Ecto neural progenitor cell (in vitro differentiated cells): ENCODE measurements at places on chromosomes 1 and 21.

GRCh38 chr1:15008783-15009729 lies 144.5 kb upstream of the TMEM51 start:
- no peak for DNase-seq

DNA sequence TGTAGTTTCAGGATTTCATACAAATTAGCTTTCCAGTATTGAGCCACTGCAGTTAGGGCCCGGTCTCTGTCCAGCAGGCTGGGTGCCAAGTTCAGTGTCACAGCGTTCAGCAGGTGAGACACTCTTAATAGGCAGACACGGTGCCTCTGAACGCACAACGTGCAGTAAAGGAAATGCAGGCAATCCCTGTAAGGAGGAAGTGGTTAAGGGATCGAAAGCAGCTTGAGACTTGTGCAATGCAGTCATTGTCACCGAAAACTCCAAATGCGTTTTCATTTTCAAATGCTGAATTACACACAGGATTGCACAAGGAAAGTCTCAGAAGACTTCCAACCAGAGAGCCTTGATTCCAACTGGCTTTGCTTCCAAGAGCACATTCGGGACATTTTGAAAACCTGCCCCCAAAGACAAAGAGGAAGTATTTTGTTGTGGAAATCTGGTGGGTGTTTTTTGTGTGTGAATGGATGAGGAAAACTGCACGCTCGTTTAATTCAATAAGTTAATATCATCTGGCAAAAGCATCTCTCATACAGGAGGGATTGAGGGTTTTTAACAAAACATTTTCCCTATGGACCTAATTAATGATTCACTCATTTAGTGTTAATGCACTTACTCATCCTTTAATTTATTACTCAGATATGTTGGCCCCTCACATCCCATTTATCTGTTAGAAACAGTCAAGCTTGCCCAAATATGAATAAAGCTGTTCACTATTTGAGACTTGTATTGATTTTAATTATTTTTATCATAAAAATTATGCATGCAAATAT lies 61.6 kb downstream of the PTGS2 start:
- DNase-seq = no peak

DNA sequence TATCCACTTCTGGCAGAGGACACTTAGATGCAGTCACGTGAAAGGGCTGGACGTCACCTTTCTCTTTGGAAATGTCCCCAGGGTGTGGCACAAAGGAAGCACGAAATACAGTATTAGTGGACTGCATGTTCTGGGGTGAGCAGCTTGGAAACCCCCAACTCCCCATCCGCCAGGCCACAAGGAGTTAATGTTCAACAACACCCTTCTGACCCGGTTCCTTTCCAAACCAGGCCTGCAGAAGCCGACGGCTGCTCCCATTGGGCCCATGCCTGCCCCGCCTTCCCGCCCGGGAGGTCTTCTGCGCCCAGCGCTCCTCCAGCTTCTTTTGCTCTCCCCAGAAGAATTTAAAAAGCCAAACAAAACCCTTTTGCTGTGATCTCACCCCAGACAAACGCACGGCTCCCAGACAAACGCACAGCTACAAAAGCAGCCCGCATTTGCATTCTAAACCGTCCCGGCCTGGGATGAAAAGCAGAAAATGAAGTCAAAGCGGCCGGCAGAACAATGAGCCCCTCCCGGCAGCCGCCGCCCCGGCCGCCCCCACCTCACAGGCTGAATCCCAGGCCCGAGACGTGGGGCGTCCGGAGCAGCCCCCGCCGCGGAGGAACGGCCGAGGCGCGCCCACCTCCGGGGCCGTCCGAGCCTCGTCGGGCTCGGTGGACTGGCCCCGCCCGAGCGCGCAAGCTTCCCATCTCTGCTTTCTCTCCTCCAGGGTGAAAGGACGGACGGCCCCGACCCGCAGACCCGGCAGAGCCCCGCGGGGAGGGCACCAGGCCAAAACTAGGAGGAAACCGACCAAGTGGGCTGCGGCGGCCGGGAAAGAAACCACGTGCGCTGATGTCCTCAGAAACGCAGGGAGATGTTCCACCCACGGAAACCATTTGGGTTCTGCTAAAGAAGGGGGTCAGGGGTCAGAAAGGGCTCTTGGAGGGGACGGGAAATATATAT lies 101.9 kb downstream of the PLPP3 start:
- peak; percentile 77 for DNase-seq

DNA sequence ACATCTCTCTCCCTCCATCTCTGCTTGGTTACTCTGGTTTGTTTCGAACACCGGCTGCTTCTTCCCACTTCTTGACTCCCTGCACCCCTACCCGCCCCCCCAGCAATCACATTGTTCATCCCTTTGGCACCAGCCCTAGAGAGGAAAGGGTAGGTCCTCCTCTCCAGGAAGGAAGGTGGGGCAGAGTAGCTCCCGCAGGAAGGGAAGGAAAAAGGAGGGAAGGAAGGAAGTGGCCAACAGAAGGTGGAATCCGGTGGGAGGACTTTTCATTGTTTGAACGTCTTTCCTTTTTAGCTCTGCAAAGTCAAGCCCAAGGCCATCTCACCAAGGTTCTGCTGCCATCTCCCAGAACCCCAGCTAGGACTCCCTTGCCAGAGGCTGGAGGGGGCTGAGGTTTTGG lies 18.0 kb downstream of the IER5 start:
- no peak for DNase-seq

- no peak for DNase-seq
Measured at GRCh38 chr21:40373761-40374160, 473.2 kb downstream of the DSCAM start.

DNA sequence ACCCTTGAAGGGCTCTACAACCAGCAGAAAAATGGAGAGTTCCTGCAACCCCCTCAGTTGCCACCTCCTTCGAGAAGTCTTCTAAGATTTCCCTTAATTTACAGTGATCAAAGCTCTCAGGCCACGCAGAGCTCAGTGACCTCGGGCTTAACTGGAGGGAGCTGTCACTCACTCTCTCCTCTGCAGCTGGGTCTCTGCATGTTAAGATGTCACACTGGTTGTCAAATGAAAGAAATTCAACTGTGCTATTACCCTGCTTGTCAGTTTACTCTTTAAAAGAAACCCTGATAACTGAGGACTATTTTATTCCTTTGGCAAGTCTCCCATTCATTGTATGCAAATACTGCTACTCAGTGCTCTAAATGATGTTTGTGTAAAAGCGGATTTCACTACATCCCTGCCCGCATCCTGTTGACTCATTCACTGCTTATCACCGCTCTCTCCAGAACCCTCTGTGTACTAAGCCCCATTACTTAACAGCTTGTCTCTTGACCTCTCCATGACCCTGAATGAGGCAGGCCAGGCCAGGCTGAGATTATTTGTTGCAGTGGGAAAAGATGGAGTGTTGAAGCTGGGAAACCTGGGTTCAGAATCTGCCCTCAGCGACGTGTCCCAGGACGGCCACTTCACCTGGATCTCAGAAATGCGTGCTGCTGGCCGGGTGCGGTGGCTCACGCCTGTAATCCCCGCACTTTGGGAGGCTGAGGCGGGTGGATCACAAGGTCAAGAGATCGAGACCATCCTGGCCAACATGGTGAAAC lies 13.7 kb downstream of the DHRS3 start:
- no peak for DNase-seq

DNA sequence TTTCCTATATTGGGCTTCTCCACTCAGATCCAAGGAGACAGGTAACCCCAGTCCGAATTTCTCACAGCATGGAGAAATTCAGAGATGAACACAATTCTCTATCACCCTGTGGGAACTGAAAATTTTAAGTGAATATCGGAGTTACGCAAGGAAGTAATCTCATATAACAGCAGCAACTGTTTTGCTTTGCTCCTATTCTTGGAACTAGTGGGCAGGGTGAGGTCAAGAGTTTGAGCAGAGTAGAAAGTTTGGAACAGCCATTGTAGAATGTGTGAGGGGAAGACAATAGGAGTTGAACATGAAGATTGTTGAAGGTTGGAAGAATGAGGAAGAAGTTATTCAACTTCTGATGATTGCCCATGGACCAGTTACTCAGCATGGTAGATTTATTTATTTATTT lies 24.3 kb upstream of the SLC35D1 start:
- DNase-seq = no peak

DNA sequence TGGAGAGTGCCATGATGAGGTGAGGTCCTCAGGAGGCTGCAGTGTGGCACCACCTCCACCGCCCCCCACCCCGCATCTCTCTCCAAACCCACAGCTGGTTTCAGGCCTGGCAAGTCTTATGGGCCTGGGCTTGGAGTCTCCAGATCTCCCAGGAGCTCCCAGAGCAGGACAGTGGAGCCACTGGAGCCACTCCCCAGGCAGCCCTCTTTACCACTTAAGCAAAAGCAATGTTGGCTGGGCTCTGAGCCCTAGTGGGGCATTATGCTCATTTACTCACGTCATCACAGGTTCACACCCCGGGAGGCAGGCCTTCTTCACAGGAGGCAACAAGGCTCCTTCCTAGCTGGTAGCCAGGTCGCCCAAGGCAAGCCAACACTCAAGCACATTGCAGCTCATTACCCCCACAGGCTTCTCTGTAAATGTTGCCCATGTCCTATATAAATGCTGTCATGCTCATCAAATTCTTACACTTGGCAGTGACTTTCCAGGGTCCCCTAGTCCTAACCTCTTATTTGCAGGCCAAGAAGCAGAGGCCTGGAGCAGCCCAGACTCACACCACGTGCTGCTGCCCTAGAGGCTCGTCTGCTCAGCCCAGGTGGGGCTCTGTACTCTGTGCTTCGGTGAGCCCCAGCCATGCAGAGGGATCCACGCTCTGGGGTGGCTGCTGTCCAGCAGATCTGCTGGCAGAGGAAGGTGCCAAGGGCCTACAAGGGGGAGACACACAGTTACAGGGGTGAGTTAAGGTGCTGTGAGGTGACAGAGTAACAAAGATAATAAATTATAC lies 459.3 kb downstream of the MATN1 start:
- no peak for DNase-seq

DNA sequence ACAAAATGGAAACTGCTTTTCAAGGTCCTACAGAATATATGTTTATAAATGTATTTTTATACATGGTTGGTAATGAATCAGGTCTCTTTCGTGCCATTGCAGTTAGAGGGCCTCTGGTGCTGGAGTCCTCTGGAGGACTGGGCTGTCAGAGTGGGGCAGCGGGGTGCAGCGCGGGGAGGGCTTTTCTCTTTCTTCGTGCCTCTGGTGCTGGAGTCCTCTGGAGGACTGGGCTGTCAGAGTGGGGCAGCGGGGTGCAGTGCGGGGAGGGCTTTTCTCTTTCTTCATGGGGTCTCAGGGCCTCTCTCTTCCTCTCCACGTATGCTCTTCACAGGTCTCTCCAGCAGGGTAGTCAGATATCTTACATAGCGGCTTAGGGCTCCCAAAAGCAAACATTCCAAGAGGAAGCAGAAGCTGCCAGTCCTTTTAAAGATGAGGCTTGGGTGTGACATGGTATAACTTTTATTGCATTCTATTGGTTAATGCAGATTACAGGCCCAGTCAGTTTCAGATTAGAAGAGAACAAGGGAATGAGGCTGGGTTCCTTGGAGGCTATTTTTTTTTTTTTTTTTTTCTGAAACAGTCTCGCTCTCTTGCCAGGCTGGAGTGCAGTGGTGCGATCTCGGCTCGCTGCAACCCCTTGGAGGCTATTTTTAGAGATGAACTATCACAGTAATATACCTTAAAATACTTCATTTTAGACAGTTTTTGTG lies 13.1 kb downstream of the SDCCAG8 start:
- DNase-seq = peak; percentile 46

- no peak for DNase-seq
Measured at GRCh38 chr1:17598251-17598650, 58.8 kb downstream of the ARHGEF10L start.

GRCh38 chr21:42094811-42095210 lies 23.7 kb downstream of the UMODL1 start:
- DNase-seq = no peak

DNA sequence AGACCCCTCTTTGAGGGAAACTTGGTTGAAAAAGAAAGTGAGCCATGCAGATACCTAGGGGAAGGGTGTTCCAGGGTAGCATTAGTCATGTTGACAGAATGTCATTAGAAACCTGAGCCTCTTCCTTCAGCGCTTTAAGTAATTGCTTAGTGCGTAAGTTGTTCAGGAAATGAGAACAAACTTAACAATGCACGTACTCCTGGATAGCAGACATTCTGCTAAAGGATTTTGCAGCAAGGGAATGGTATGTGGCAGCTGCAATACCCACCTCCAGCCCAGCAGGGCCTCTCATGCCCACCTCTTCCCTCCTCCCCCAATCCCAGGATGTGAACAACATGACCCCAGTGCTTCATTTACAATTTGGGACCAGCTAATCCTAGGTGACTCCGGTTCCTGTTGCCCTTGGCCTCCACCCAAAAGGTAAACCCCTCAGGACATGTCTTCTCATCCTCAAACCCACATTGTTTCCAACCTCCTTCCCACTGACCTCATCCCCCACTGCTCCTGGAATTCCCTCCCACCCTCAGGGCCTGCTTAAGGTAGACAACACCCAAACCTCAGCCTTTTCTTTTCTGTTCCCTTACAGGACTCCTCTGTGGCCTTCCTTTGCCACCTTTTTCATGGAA lies 98.0 kb upstream of the BCAR3 start:
- no peak for DNase-seq

- peak; percentile 97 for DNase-seq
Measured at GRCh38 chr1:26035203-26035958, 10.5 kb downstream of the SLC30A2 start.

- no peak for DNase-seq
Measured at GRCh38 chr21:15249285-15249993, 184.6 kb upstream of the NRIP1 start.

- no peak for DNase-seq
Measured at GRCh38 chr1:193184776-193185175, 1.6 kb downstream of the B3GALT2 start.

DNA sequence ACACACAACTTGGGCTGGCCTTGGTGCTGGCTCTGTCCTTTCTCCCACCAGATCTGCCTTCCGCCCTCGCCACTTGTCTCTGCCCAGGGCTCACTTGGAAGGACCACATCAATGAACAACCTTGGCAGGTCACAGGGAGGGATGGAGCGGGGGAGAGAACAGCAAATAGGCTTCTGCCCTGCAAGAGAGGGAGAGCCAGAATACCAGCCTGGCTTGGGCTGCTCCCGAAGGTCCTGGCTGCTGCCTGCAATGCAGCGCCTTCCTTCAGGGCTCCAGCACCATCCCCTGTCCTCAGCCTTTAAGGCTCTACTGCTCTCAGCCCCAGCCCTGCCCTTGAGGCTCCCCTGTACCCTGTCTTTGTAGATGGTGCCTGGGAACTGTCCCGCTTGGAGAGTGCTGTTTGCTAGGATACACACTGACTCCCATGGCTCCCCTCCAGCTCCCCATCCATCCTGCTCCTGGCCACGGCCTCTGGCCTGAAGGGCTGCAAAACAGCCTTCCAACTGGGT lies 43.8 kb downstream of the HIVEP3 start:
- DNase-seq = no peak
